Activated naive CD8-positive, alpha-beta T cell treated with anti-CD3 and anti-CD28 coated beads, Interleukin-2, amount 50 U/mL, for 16 hours (primary cell): ENCODE measurements at places on chromosomes 4 and X.

DNA sequence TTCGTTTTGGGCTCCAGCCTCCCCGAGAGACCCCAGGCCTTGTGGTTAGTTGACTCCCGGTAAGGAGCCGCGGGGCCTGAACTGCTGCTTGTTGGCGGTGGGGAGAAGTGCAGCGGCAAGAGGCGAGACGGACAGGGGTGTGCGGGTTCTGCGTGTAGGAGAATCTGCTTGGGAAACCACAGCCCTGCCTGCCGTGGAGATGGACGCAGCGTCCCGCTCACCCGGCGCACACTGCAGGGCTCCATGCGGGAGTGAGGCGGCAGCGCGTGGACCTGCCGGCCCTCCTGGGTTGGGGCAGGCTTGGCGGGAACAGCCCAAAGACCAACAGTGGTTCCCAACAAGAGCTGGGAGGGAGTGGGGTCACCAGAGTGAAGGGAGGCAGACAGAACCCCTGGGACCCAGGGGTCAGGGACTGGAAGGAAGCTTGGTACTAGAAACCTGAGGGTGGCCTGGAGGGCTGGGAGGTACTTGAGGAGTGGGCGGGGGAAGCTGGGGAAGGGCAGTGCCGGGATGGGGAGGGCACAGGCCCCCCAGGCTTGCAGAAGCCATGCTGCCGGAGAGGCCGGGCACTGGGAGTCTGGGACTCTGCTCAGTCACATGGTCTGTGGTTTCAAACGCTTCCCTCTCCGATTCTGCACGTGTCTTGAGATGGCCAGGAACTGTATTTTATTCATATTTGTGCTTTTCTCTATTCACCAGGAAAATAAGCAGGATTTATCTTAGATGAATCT lies 70.8 kb downstream of the RGS12 start:
- no peak for DNase-seq

DNA sequence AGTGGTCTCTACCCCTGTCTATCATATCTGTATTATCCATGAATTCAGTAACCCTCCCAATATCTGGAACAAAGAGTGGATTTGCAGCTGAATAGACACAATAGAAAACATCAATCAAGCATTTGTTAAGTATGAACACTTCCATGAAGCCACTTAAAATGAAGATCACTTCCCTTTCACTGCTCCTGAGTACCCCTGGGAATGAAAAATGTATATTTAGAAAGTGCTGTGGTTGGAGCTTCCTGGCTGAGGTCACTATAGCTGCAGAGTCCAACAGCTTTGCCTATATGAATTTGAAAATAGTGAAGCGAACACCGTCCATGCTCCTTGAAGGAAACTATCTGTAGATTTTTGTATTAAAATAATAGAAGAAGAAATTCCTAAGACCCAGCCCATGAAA lies 227.0 kb downstream of the DTHD1 start:
- no peak for DNase-seq

DNA sequence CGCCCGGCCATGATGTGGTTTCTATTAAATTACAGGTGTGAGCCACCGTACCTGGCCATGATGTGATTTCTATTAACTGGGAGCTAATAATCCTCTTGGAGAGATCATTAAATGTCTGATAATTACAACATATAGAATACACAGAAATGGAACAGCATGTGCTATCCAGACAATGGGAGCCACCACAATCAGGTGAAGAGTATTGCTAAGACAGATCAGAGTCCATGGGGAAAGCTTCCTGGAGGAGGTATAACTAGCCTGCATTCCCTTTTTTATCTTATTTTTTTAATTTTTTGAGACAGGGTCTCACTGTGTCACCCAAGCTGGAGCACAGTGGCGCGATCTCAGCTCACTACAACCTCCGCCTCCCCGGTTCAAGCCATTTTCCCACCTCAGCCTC lies 146.8 kb downstream of the CHRNA9 start:
- no peak for DNase-seq

DNA sequence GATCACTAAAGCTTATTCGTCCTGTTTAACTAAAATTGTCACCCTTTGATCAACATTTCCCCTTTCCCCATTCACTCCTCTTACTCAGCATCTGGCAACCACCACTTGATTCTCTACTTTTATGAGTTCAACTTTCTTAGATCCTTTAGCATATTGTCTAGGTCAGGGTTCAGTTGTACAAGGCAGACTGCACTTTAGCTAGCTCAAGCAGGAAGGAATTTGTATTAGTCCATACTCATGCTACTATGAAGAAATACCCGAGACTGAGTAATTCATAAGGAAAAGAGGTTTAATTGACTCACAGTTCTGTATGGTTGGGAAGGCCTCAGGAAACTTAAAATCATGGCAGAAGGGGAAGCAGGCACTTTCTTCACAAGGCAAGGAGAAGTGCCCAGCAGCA lies 44.3 kb downstream of the TASL start:
- no peak for DNase-seq

GRCh38 chr4:112766422-112766821 lies 129.5 kb downstream of the LARP7 start:
- DNase-seq = no peak

- DNase-seq = no peak
These were observed 411.9 kb upstream of the ACTRT1 start for GRCh38 chrX:128464116-128464515.

DNA sequence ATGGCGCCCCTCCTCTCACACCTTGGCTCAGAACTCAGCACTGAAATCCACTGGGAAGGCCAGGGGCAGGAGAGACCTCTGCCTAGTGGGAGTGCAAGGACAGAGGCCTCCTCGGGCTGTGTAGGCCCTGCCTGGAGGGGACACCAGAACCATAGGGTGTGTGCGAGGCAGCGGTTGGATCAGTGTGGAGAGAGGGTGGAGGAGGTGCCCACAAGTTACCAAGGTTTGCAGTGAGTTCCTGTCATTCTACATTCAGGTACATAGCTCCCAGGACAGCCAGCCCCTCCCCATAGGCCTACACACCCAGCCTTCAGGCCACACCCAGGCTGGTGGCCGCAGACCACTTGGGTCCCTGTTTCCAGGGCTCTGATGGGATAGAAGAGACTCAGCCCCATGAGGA lies 19.2 kb upstream of the SPON2 start:
- no peak for DNase-seq
